ENCODE measurements at places on chromosomes 2 and 18. TPM values are rescaled to one million over a fixed set of nuclear protein-coding genes. Genes with fewer than 3 reads are reported as not detected.

ATP6V1B1 gene
- polyA plus RNA-seq = 58.2 TPM

- no peak for DNase-seq
Observed at GRCh38 chr2:156331572-156332283, 793 bp downstream of the NR4A2 start.

GRCh38 chr18:58401191-58401590 is 227.7 kb downstream of the ALPK2 start:
- no peak for DNase-seq

DNA sequence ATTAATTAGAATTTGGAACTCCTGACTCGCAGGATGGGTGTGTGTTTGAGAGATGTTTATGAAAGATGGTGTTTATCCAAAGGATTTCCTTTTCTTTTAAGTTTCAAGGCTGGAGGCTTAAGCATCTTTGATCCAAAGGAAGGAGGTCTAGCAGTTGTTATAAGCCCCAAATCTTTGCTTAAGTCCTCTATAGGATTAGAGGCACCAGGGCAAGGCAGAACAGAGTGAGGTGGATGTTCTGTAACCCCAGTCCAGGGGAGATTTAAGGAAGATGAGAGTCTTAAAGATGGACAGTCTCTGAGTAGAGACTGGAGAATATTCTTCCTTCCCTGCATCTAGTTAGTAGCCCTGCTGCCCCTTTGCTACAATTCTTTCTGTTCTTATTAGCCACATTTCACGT is 17.5 kb downstream of the LBH start:
- DNase-seq = no peak

GRCh38 chr18:47898696-47899095 is 31.8 kb downstream of the SMAD2 start:
- no peak for DNase-seq

ACTG2 gene
- 1.1 TPM for polyA plus RNA-seq

PLEK gene
- 6.8 TPM for polyA plus RNA-seq

- DNase-seq = no peak
Observed at GRCh38 chr2:204027091-204027490, 90.5 kb downstream of the ICOS start.

DNA sequence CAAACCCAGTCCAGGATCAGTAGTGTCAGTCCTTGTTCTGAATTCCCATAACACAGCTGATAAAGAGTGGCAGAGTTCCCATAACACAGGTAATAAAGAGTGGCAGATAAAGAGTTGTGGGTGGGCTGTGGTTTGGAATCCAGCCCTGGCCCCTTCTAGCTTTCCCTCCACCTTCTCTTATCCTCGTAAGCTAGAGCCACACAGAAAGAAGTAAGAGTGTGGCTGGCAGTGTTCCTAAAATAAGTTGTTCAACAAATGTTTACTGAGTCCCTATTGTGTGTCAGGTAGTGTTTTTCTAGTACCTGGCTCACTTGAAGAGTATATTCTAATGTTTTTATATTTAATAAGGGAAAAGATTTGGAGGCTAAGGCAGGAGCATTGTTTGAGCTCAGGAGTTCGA is 65.0 kb upstream of the BCL2L11 start:
- no peak for DNase-seq

- DNase-seq = no peak
Observed at GRCh38 chr2:136310797-136311603, 193.1 kb upstream of the CXCR4 start.

GRCh38 chr2:102418421-102418961 is 4.5 kb upstream of the IL18RAP start:
- DNase-seq = no peak

CHST9 gene
- 4.6 TPM for polyA plus RNA-seq

DNA sequence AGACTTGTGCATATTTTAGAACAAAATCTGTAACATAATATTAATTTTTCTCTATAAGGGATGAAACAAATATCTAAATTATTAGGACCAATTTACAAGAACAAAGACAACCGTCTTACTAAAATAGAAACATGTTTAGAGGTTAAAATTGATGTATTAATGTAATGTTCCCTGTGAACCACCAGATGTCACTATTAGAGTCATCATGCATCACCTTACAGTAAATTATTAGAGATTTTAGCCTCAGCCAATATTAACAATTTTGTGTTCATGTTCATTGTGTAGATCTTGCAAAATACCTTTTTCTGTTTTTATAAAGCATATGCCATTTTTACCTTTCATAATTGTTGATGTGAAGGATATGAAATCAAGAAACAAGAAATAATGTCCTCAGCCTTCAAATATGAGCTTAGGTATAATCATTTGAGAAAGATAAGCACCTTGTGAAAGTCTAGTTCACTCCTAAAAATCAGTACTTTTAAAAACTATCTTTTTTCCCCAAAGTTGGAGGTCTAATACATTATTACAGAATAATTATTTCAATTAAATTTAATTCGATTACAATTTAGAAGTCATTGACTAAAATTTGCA is 344.3 kb upstream of the KCNH7 start:
- DNase-seq = no peak

DNA sequence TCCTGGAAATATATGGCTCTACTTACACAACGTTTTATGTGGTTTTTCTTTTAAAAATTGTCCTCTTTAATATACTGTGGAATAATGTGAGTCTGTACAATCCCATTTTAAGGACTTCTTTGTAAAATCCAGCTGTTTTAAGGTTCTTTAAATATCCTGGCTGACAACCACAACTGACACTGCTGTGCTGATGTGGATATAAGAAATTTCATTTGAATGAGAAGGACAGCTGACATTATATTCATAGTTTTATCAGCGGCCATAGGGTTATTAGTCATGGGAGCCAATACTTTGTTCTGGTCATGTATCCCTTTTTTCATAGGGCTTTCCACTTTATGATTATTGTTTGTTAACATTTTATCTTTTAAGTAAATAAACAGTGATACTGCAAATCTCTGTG is 169.5 kb downstream of the CAMKMT start:
- DNase-seq = no peak

NTSR2 gene
- not detected for polyA plus RNA-seq

DNA sequence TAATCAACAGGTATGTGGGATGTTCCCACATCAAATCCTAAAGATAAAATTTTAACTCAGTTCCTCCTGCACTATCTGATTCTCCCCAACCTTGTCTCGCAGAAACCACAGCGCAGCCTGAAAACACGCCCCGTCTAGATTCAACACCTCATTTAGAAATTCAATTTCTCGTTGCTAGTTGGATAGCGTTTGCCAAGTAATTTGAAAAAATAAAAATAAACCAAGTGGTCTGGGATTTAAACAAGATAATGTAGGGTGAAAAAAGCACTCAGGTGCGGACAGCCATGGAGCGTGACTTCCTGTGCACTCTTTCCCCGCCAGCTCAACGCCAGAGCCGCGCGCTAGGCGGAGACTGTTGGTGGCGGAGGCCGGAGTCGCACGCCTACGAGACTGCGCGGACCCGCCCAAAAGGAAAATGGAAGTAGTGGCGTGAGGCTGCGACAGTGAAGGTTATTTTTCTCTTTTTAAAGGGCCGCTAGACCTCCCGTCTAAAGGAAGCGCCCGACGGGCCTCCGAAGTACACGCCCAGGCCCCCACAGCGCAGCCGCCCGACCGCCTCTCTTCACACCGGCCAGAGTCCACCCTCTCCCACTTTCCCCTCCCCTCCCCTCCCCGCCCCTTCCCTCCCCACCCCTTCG is 615 bp upstream of the CCNT2 start:
- peak; percentile 81 for DNase-seq

- DNase-seq = no peak
Observed at GRCh38 chr2:177889818-177890460, 182.6 kb downstream of the PDE11A start.

GRCh38 chr2:11466307-11467128 is 557 bp upstream of the E2F6 start:
- DNase-seq = no peak

DNA sequence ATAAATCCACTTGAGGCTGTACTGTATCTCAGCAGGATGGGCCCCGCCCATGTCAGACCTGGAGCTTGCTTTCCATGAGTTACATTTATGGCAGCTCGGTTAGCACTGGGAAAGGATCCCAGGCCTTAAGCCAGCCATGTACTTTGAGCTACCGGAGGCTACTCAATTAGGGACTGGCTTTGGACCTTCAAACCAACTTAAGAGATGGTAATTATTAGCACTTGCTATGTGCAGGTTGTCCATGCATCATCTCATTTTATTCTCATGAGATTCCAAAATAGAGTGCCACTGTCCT is 64.4 kb downstream of the ACTR2 start:
- DNase-seq = no peak

IL18RAP gene
- polyA plus RNA-seq = 0.18 TPM

- DNase-seq = no peak
Observed at GRCh38 chr2:75276093-75277029, 77.0 kb upstream of the TACR1 start.

- no peak for DNase-seq
Observed at GRCh38 chr18:45850021-45850420, 24.5 kb downstream of the SIGLEC15 start.

NDC80 gene
- 26.4 TPM for polyA plus RNA-seq

DNA sequence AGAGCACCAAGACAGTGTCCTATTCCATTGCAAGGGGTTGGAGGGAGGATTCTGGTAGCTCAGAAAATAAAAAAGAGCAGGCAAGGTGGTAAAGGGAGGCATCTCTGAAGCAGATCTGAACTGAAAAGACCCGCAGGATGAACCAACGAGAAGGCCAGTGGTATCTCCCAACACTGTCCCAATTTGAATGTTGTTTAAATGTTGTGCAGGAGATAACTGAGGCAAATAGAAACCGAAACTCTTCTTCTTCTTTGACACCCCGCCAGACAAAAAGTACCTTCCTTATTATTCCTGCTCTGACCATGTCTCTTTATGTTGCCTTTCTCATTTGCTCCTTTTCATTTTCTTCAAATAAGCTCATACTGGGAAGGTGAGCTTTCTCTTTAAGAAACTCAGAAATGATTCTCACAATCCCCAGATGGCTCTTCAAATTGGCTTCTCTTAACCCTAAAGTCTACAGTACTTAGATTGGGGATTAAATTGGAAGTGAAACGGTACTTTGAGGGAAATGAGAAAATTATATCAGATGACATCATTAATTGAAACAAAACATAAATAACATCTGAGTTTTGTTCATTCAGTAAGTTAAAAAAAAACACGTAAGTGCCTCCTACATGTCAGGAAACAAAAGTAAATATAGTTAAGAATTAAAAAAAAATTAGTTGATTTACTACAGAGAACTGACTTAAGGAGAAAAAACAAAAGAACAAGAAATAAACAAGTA is 143.6 kb downstream of the WDPCP start:
- no peak for DNase-seq

SPC25 gene
- polyA plus RNA-seq = 18.9 TPM

GRCh38 chr18:70149616-70150301 is 55.7 kb downstream of the RTTN start:
- no peak for DNase-seq

GRCh38 chr2:112682101-112682500 is 36.4 kb downstream of the SLC20A1 start:
- DNase-seq = no peak

TACR1 gene
- 2.3 TPM for polyA plus RNA-seq

RAMP1 gene
- 11.2 TPM for polyA plus RNA-seq

- DNase-seq = no peak
Observed at GRCh38 chr2:223093436-223094241, 41.6 kb downstream of the KCNE4 start.

- DNase-seq = no peak
Observed at GRCh38 chr2:241922411-241922810, 52.9 kb downstream of the RTP5 start.

GRCh38 chr2:2655453-2656114 is 324.5 kb upstream of the MYT1L start:
- DNase-seq = no peak

All from right renal pelvis (tissue), 4 donors.